ENCODE measurements at places on chromosomes 1 and 21.

DNA sequence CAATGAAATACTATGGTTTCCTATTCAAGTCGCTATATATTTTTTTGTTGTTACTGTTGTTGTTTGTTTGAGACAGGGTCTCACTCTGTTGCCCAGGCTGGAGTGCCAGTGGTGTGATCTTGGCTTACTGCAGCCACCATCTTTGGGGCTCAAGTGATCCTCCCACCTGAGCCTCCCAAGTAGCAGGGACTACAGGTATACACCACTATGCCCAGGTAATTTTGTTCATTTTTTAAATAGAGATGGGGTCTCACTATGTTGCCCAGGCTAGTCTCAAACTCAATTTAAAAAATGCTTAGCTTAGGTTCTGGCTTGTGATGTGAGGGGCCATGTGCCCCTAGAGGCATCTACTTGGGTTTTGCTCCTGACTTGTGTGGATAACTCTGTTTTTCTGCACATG is 9.8 kb downstream of the RABIF start:
- DNase-seq, result no peak

DNA sequence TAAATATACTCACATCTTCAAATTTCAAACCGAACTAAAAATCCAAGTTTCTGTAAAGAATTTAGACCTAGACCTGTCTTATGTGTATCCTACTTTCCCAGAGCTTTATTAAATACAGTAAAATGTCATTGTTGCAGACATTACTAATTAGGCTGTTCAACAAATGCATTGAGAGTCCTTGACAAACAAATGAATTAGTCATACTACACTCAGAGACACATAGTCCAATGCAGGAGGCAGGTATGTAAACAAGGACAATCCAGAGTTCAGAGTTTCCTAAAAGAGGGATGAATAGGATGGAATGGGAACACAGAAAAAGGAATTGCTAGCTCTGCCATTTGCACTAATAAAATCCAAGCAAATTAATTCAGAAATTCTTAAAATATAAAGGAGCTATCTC is 1.6 kb upstream of the EGLN1 start:
- no peak for DNase-seq

GRCh38 chr21:39373634-39374033 is 24.7 kb upstream of the HMGN1 start:
- DNase-seq, result no peak

- DNase-seq, result no peak
Measured at GRCh38 chr1:33696962-33697361, 166.9 kb upstream of the HMGB4 start.

DNA sequence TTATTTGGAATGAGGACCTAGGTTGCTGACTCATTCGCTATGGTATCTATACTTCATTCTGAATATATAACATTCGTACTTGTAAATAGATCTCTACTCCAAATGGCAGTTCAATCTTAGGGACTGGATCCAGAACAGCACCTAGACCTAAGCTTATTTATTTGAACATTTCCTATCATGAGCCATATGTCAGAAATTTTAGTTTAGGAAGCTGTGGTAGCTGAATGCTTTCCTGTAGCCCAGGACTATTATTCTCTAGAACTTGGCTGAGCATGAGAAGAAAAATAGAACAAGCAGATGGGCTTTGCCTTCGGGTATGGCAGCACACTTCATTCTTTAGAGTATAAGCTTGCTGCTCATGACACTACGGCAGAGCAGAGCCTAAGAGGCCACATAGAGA is 1114.4 kb upstream of the B3GALT2 start:
- DNase-seq, result no peak

DNA sequence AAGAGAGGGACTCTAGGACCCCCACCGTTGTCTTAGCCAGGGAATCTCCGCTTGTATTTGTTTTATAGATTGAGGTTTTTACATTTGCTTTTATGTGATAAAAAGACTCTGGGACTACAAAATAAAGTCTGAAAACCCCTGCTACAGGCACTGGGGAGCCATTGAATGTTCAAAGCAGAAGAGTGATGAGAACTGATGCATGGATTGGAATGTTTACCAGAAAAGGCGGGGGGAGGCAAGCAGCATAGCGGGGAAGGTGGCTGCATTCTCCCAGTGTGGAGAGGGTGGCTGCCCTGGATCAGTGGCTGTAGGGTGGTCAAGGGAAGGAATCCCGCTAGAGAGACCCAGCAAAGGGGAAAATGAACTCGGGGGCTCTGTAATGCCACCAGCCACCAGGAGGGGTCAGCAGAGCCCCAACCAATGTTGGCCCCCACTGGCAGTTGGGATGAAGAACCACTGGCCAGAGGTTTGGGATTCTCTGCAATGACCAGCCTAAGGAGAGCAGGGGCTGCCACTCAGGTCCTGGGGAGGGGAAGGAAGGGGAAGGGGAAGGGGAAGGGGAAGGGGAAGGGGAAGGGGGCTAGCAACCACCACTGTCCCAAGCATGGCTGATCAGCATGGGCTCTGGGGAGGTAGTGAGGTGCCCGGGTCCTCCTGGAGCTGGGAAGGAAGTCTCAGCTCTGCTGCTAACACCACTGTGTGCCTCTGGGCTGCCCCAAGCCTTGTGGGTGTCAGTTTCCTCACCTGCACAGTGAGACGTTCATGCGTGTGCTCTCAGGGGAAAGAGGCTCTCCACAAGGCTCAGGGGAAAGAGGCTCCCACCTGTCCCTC is 19.2 kb upstream of the PEF1 start:
- DNase-seq, result peak; percentile 35

DNA sequence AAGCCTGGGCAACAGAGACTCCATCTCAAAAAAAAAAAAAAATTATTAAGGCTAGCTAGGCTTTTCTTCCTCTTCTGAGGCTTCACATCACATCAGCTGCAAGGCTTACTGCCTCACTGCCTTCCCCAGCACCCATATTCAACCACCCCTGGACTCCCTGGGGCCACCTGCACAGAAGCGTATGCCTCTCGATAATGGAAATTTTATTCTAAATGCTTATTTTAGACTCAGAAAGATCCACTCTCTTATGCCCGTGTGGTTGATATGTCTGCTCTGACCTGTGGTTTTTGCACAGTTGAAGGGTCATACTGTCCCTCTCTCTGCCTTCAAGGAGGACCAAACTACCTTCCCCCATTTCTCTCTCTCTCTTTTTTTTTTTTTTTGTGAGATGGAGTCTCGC is 1.5 kb upstream of the FCRLA start:
- no peak for DNase-seq

DNA sequence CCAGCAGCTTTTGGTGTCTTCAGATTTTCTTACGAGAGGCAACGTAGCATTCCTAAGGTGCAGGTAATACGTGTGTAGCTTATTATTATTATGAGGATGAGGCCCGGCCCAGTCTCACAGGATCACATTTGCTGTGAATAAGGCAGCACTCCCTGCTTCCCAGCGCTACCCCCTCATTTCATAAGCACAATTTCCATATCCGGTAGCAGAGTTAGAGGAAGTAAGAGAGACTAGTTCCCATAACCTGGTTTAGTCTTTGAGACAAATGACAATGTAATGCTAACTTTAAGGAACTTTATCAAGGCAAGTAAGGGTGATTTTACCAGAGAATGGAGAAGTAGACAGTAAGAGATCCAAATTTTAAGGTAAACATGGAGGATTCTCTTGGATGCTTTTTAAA is 14.6 kb upstream of the LMO4 start:
- DNase-seq, result no peak

GRCh38 chr1:76583235-76583868 is 283.9 kb upstream of the ST6GALNAC5 start:
- no peak for DNase-seq

DNA sequence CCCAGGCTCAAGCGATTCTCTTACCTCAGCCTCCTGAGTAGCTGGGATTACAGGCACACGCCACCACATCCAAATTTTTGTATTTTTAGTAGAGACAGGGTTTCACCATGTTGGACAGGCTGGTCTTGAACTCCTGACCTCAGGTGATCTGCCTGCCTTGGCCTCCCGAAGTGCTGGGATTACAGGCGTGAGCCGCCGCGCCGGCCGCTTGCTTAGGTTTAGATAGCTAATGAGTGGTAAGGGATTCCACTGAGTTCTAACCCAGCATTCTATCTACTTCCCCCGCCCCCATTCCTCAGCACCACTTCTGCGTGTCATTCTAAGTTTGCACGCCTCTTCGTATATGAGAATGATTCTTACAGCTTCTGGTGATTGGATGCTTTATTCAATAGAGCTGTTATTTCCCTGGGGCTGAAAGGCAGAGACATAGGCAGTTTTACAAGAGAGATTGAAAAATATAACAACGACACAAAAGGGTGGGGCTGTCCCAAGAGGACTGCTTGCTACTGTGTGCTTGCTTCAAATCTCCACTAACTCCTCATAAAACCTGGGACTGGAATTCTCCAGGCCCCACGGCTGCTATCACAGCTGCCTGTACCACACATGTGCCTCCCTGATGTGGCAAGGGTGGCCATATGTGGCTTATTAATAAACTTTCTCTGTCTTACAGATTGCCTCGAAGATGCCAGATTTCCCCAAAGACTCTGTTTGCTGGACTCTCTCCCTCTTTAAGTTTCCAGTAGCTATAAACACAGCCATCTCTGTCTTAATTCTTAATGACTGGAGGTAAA is 23.7 kb upstream of the GREM2 start:
- no peak for DNase-seq

- no peak for DNase-seq
Measured at GRCh38 chr21:33080376-33080775, 10.4 kb downstream of the OLIG1 start.

DNA sequence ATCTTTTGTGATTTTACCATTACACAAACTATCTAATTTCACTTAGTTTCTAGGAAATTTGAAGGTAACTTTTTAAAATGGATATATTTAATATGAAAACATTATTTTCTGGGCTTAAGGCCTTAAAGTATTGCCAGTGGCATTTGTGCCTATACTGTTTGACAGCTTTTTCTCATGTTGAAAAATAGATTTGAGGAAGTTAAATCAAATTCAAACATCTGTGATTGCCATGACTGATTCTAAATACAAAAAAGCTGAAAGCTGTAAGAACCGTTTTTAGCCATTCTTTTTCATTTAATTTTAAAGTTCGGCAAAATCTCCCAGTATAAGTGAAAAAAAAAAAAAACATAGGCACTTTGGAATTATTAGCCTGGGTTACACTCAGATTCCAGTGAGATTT is 301.1 kb downstream of the DPYD start:
- DNase-seq, result no peak

DNA sequence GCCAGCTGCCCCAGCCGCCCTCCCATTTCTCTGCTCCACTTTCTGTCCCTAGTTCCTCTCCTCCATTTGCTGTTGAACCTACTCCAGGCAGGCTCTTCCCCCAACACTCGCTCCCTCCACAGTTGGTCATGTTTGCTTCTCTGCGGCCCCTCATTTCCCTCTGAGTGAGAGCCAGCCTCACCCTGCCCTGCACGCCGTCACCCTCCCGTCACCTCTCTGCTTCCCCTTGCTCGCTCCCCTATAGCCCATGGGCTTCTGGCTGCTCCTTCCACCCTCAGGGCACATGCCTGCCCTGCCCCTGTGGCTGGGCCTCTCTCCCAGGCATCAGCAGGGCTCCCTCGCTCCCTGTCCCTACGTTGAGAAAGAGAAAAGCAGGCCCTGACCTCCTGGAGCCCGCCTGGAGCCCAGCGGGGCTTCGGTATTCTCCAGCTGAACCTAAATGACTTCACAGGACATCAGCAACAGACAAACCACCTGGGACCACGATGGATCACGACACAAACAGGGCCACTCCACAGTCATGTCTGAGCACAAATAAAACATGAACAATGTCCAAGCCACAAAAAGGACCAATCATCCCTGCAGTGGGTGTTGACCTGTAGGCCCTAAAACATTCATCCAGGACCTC is 13.3 kb upstream of the THEMIS2 start:
- no peak for DNase-seq

DNA sequence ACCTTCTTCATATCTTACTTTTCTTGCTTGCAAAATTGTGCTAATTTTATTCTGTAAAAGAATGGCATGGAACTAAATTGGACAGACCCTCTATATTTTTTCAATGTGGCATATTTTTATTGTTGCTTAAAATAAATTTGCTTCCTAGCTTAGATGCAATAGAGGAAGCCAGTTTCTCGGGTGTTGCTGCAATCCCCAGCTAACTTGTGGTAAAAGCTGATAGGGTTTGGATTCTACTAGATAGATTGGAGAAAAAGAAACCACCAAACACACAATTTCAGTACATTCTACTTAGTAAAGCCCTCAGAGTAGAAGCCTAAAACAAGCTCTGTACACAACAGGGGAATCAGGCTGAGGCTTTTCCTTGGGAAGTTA is 49.5 kb upstream of the GCLM start:
- no peak for DNase-seq

GRCh38 chr1:182460550-182460951 is 10.6 kb downstream of the RGSL1 start:
- DNase-seq, result no peak

DNA sequence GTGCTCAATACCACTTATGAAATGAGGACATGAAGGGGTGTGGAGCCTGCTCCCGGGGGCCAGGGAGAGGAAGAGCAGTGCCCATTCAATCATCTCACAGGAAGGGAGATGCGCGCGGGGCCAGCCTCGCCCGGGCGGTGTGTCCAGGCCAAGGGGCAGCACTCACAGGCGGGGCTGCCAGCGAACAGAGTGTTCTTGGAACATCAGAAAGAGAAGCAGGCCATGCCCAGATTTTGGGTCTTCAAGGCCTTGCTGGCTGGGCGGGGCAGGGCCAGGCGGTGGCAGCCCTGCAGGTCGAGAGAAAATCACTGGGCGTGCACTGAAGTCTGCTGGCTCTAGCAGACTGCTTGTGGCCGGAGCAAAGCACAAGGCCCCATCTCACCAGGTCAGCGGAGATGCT is 168.6 kb downstream of the PRDM16 start:
- DNase-seq, result no peak

DNA sequence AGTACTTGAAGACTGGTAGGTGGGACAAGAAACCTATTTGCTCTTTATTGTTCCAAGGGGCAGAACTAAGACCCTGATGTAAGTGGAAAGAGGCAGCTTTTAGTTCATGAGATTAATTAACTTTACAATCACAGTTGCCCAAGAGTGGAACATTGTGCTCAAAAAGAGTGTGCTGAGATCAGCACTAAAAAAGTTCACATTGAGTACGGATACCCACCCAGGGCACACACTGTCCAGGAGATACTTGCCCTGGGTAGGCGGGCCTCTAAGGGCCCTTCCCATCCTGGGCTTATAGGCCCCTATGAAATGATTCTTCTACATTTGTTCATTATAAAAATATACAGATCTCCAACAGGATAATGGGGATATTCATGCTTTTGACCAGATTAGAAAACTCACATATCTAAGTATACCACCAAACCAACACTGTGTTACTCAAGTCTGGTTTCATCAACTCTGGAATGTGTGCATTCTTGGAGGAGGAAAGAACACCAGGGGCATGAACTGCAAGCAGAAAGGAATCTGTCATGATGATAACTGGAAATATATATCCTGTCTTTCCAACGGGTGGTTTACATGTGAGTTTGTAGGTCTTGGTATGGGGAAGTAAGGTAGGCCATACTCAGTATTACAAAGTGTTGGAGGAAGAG is 626.2 kb downstream of the SMYD3 start:
- no peak for DNase-seq

GRCh38 chr21:25639551-25640201 is 618 bp downstream of the JAM2 start:
- DNase-seq, result no peak

- no peak for DNase-seq
Measured at GRCh38 chr21:32889596-32889995, 118.0 kb upstream of the PAXBP1 start.

Measured in stimulated activated CD4-positive, alpha-beta T cell treated with anti-CD3 and anti-CD28 coated beads, Interleukin-12 subunit alpha, Interleukin-12 subunit beta, amount 100 ng/mL, for 48 hours (primary cell).